ENCODE measurements at places on chromosomes 16 and 17. TPM values are rescaled to one million over a fixed set of nuclear protein-coding genes. Genes with fewer than 3 reads are reported as not detected.

GRCh38 chr17:72366626-72367025, 245.8 kb downstream of the SOX9 start:
- no peak for DNase-seq

Gene USP31
- polyA plus RNA-seq, result 7.7 TPM

Gene TAOK1
- 32.1 TPM for polyA plus RNA-seq

- no peak for DNase-seq
These were observed 1.7 kb downstream of the CAPNS2 start for GRCh38 chr16:55568207-55568606.

Gene KRT14
- 0.18 TPM for polyA plus RNA-seq

Gene GRB2
- 163 TPM for polyA plus RNA-seq

GRCh38 chr17:47774331-47774730, 41.3 kb downstream of the TBX21 start:
- no peak for DNase-seq

DNA sequence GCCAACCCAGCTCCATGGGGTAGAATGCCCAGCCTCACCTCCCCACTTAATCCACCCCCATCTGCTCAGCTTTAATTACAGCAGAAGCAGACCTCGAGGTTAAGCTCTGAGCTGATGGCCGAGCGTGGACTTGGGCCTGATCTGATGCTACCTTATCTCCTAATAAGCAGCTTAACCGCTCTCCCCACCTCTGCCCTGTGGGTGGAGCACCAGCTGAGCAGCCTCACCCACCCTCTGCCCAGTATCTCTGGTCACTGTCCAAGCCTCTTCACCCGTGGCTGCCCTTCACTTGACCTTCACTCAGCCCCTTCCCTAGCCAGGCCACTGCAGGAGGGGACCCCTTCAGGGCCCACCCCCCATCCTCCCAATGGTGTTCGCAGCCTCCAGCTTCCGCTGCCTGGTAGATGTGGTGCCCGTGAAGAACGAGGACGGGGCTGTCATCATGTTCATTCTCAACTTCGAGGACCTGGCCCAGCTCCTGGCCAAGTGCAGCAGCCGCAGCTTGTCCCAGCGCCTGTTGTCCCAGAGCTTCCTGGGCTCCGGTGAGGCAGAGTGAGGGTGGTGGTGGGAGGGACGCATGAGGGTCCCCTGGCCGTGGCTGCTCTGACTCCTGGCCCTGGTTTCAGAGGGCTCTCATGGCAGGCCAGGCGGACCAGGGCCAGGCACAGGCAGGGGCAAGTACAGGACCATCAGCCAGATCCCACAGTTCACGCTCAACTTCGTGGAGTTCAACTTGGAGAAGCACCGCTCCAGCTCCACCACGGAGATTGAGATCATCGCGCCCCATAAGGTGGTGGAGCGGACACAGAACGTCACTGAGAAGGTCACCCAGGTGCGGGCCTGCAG, 6.8 kb downstream of the KCNH6 start:
- DNase-seq, result no peak

GRCh38 chr17:56521414-56522141, 71.9 kb upstream of the NOG start:
- DNase-seq, result no peak

Gene HNF1B
- 0.15 TPM for polyA plus RNA-seq

DNA sequence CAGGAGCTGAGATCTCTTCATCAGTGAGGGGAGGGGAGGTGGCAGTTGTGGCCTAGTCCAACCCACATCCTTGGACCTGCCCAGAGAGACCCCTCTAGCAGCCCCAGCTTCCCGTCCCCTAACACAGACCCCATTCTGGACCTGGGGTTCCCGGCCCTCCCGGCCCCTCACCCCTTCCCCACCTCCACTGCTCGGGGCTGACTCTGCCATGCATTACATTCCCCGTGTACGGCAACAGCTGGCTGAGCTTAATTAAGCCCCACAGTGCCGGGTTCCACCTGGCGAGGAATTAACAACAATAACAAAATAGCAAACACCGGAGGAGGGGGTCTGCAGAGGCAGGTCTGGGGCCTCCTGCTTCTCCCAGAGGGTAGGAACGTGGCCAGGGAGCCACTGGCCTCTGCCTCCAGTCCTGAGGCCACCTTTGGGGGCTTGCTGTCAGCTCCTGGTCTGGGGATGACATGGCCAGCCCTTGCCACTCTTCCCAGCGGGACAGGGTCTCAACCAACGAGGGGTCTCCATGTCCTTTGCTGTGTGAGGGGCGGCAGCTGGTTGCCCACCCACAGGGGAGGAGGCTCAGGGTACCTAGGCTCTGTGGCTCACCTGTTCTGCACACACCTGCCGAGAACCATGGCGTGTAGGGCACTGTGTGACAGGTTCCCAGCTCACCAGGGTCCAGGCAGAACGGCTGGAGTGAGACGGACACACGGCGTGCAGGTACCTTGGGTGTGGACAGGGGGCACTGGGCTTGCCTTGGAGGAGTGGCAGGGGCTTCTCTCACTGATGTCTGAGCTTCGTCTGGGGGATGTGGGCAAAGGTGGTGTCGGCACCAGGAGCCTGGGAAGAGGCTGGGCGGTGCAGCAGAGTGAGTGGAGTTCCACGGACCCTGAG, 46.9 kb upstream of the CBFA2T3 start:
- no peak for DNase-seq

Gene VPS9D1
- polyA plus RNA-seq, result 9.4 TPM

GRCh38 chr17:81271226-81271625, 23.9 kb downstream of the SLC38A10 start:
- no peak for DNase-seq

DNA sequence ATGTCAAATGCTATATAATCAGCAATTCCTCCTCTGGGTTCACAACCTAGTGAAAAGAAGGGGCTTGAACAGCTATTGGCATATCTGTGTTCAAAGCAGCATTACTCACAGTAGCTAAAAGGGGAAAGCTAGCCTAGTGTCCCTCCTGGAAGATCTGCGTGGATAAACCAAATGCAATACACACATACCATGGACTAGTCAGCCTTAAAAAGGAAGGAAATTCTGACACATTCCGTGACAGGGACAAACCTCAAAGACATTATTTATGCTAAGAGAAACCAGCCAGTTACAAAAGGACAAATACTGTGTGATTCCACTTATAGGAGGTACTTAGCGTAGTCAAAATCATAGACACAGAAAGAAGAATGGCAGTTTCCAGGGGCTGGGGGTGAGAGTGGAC, 90.1 kb downstream of the XYLT1 start:
- no peak for DNase-seq
